Activated naive CD4-positive, alpha-beta T cell treated with anti-CD3 and anti-CD28 coated beads for 36 hours (primary cell): ENCODE measurements at places on chromosomes 5 and 9. TPM values are rescaled to one million over a fixed set of nuclear protein-coding genes. Genes with fewer than 3 reads are reported as not detected.

GRCh38 chr5:57179262-57180200 is 5.7 kb downstream of the GPBP1 start:
- no peak for DNase-seq

DNA sequence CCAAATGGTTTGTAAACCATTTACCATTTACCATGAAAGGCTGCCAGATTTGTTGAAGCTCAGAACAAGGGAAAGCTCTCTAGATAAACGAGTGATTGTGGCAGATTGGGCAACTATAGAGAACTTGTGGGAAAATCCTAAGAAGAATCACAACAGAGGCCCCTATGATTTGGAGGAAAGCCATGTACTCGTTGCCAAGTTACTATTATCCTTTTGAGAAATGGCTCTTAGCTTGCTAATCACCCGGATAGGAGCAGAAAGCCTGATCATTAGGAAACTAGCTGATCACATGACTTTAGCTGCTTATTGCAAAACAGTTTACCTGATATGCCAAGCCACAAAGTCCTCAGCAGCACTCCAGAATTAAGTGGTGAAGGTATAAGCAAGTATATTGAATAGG is 23.5 kb upstream of the ATG10 start:
- no peak for DNase-seq

RUSC2 gene
- total RNA-seq = 5.1 TPM

DNA sequence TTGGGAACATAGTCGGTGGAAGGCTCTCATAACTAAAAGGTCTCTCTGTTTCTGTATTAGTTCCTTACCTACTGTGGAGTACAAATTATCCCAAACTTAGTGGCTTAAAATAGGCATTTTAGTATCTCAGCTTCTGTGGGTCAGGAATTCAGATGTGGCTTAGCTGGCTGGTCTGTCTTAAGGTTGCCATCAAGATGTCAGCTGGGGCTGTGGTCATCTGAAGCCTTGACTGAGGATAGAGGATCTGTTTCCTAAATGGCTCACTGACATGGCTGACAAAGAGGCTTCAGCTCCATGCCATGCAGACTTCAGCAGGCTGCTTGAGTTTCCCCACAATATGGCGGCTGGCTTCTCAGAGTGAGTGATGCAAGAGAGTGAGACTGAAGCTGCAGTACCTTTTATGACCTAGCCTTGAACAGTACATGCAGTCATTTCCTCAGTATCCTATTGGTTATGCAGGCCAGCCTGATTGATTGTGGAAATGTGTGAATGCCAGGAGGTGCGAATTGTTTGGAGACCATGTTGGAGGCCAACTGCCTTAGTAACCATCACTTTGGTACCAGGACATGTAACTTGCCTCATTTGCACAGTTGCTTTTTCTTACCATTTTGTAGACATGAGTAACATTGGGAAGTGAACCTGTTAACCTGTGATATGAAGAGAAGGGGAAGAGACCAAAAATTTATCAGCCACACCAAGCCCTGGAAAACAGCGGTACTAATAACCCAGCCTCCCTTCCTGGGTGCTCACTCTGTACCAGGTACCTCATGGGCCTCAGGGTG is 152.8 kb upstream of the IER5L start:
- peak; percentile 50 for DNase-seq

ZDHHC11 gene
- 3.6 TPM for total RNA-seq

NOTCH1 gene
- 80.2 TPM for total RNA-seq

DNA sequence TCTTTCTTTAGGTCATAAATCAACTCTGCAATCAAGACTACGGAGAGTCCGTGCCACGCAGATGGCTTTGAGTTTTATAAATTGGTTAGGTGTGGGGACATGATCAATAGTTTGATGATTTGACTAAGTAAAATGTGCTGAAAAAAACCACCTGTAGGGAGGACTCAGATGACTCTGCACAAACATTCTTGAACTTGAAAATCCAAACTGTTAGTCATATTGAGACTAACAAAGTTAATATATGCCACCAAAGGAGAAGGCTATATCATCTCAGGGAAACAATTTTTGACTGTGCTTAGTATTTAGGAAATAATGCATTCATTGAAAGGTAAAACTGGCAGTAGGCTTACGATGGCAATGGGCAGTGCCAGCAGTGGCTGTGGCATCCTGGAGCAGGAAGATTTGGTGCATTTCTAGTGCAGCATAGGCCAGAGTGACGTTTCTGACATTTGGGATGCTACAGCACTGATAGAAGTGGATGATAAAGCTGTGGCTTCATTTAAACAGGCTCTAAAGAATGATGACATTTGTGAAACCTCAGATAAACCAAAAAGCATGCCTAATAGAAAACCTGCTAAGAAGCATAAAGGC is 291.1 kb downstream of the MLLT3 start:
- DNase-seq = peak; percentile 18

GRCh38 chr9:38285236-38285635 is 107.3 kb upstream of the ALDH1B1 start:
- no peak for DNase-seq

- DNase-seq = no peak
These were observed 154.3 kb downstream of the ROR2 start for GRCh38 chr9:91795598-91796241.

NRARP gene
- total RNA-seq = 1.8 TPM
